ENCODE measurements at places on chromosomes 12 and 14.
A peak's percentile ranks its signal among the peaks of the same experiment; 100 is the strongest.

DNA sequence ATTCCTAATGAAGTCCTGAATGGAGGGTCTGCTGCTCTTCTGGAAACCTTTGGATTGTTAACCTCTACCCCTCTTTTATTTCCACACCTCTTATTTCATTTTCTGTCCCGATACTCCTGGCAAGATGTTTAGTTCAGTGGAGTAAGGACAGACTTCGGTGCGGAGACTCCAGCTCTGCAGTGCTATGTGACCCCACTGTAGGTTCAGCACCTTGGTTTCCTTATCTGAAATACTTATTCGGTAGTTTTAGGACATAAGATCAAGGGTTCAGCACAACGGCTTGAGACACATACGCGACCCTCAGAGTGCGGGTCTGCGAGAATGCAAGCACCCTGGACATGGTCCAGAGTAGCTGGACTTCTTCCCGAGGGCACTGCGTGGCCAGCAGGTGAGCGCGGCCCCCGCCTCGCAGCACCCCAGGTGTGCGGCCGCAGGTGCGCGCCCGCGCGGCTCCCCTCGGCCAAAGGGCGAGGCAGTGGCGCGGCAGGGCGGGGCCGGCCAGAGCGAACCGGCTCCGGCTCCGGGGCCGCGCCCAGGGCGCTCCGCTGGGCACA, 465 bp upstream of the FGD4 start:
- DNase-seq = no peak

DNA sequence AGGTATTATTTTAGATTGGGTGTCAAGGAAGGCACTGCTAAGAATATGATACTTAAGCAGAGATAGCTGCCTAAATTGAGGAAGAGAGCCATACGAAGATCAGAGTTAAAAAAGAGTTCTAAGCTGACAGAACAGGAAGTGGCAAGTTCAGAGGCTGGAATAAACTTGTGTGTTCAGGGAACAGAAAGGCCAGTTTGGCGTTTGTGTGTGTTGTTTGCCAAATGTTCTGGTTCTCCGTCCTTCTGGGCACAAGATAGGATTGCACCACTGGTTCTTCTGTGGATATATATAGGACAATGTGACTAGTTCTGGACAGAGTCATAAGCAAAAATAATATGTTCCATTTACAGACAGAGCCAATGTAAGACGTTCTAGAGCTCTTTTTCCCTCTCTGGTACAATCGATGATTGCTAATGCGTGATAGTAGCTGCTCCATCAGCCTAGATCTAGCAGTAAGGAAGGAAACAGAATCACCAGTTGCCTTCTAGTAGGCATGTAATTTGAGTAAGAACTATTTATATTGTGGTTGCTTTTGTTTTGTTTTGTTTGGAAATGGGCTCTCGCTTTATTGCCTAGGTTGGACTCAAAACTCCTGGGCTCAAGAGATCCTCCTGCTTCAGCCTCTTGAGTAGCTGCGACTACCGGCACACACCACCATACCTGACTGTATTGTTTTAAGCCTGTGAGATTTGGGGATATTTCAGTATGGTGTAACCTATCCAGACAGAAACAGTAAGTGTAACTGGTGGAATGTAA, 7.4 kb downstream of the BBS10 start:
- no peak for DNase-seq

DNA sequence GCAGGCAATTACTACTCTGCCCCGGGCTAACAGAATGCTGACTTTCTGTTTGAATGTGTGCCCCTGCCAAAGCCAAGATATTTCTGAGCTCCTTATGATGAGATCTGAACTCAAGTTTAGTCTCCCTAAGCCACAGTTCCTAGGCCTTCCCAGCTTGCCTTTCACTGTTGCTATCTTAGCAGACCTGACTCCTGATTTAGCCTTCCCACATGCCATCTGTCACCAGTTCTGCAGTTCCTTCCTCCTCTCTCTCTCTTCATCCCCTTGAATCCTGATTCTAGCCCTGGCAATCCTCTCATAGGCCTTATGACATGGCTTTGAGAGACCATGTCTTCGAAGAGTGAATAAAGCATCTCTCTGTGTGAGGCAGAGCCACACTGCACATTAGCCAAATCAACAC, 12.5 kb upstream of the SAMD4A start:
- no peak for DNase-seq

- DNase-seq = no peak
Observed at GRCh38 chr12:113724794-113725556, 241.2 kb downstream of the RBM19 start.

- no peak for DNase-seq
Observed at GRCh38 chr14:68139431-68140075, 320.0 kb downstream of the RAD51B start.

- DNase-seq = no peak
Observed at GRCh38 chr12:56894698-56895368, 39.4 kb downstream of the SDR9C7 start.

DNA sequence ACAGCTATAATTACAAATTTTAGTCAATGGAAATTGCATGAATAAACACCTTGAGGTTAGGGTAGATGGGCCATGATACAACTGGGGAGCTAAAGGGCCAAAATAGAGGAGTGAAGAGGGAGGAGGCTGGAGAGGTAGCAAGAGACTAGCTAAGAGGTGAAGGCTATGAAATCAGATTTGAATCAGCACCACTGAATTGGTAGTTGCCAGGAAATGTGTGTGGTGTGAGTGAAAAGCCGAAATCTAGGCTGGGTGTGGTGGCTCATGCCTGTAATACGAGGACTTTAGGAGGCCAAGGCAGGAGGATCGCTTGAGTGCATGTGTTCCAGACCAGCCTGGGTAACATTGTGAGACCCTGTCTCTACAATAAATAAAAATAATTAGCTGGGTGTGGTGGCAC, 22.7 kb downstream of the YY1 start:
- no peak for DNase-seq

- no peak for DNase-seq
Observed at GRCh38 chr12:65323070-65323469, 44.6 kb downstream of the MSRB3 start.

GRCh38 chr12:39441963-39442830, 723 bp downstream of the KIF21A start:
- no peak for DNase-seq

GRCh38 chr14:78007160-78007559, 163.0 kb upstream of the NRXN3 start:
- no peak for DNase-seq

DNA sequence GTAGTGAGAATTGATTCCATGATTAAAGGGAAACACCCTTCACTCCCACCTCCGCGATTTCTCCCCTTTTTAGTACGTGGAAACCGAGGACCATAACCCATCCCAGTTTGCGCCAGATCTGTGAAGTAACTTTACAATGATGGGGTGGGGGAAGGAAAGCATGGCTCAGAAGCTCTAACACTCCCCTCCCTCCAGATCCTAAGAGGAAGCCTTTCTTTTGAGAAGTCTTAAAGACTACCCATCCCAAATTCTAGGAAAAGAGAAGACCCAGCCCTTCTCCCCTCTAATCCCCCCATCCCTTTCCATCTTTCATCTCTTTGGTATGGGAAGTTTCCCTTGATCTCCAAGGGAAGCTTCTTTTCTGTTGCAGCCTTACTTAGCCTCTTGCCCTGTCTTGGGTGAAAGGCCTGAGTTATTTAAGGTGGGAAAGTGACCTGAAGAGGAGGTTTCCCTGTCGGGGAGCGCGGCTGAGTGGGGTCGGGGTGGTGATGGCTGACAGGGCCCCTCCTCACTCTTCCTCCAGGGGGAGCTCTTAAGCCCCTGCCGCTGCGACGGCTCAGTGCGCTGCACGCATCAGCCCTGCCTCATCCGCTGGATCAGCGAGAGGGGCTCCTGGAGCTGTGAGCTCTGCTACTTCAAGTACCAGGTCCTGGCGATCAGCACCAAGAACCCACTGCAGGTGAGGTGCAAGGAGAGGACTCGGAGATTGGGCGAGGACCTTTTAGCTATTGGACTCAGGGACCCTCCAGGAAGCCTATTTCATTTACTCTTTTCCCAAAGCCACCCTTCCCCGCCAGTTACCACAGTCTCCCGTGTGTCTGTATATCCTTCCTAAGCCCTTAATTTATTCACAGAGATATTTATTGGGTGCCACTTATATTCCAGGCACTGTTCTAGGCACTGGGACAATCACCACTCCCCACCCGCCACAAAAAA, 1.8 kb downstream of the MARCHF9 start:
- no peak for DNase-seq

GRCh38 chr12:86331012-86331411, 74.8 kb upstream of the MGAT4C start:
- no peak for DNase-seq

- no peak for DNase-seq
Observed at GRCh38 chr12:114780746-114781399, 96.9 kb upstream of the TBX3 start.

- no peak for DNase-seq
Observed at GRCh38 chr14:28673056-28673455, 93.5 kb upstream of the FOXG1 start.

GRCh38 chr12:46071769-46072624, 81.6 kb upstream of the SCAF11 start:
- DNase-seq = peak; percentile 12

DNA sequence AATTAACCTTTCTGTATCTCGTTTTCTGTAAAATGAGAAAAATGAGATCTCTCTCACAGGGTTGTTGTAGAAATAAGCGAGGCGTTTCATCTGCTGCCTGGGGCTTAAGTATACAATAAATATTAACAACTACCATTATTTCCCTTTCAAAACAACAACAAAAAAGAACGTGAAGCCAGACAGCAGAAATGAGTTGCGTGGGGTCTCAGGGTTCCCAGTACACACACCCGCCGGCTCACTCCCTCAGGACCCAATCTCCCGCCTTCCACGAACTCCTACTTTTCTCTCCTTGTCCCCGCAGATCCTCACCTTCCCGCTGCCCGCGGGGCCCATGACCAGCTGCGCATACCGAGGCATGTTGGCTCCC, 227 bp downstream of the GPN3 start:
- DNase-seq = no peak

DNA sequence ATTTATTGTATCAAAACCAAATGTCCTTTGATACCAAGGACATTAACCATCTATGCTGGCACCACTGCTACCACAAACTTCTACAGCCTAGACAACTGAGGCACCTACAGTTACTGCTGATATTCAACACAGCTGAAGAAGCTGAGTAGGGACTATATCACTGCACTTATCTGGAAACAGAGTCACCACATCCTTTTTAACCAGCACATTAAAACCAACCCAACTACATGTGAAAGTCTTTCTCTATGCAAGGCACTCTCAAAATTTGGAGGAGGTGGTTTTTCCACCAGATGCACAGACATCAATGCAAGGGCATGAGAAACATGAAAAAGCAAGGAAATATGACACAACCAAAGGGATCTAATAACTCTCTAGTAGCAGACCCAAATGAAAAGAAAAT, 7.7 kb upstream of the SFSWAP start:
- DNase-seq = no peak

GRCh38 chr12:113278633-113279032, 56.3 kb downstream of the SLC8B1 start:
- no peak for DNase-seq

DNA sequence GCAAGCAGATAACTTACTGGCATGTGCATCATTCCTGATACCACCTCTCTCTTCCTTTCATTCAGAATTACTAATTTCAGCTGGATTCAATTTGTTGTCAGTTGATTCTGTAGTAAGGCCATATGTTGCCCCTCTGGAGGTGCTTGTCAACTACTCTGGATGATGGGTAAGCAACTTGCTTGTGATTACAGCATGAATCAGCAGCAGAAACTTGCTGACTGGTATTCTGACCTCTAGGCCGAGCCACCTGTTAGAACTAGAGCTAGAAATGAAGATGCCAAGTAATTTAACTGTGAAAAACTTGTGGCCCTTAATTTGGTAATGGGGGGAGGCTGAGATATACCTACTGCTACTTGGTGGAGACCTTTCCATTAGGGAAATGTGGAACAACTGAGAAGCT, 5.1 kb downstream of the RNF10 start:
- no peak for DNase-seq

GRCh38 chr12:47312808-47313426, 233.2 kb upstream of the AMIGO2 start:
- DNase-seq = no peak

- DNase-seq = no peak
Observed at GRCh38 chr12:46839964-46840363, 14.2 kb upstream of the SLC38A4 start.

- DNase-seq = no peak
Observed at GRCh38 chr12:125006365-125006764, 12.9 kb downstream of the BRI3BP start.

GRCh38 chr14:59428581-59429012, 36.6 kb downstream of the GPR135 start:
- no peak for DNase-seq

- DNase-seq = no peak
Observed at GRCh38 chr14:75188520-75189268, 12.3 kb upstream of the TMED10 start.

GRCh38 chr12:40749863-40750262, 57.6 kb downstream of the CNTN1 start:
- no peak for DNase-seq

GRCh38 chr12:45730084-45730347, 510 bp downstream of the ARID2 start:
- no peak for DNase-seq

DNA sequence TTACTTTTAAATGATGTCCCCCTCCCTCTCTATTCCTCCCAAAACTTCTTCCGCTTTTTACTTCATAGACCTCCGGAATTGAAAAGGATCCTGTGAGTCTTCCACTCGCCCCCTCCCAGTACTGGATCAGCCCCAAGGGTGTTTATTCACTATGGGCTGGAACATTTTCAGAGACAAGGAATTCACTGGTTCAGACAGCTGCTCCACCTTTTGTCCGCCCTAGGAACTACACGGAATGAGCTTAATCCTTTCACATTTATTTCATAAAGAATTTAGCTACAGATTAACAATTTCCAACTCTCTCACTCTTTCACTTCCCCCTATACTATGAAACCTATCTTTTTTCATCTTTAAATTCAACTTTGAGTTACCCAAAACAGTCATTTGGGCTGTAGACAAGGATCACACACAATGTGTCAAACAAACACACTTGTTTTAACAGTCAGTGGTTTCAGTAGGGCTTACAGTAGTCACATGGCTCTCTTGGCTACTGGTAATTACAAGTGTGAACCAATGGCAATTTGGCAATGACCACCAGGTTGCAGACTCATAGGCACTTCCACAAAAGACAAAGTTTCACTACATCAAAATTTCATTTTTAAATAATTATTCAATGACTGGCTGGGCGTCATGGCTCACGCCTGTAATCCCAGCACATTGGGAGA, 20.6 kb downstream of the CNIH1 start:
- no peak for DNase-seq
